GM23338 (cell line): ENCODE measurements at places on chromosomes 11 and 22.

DNA sequence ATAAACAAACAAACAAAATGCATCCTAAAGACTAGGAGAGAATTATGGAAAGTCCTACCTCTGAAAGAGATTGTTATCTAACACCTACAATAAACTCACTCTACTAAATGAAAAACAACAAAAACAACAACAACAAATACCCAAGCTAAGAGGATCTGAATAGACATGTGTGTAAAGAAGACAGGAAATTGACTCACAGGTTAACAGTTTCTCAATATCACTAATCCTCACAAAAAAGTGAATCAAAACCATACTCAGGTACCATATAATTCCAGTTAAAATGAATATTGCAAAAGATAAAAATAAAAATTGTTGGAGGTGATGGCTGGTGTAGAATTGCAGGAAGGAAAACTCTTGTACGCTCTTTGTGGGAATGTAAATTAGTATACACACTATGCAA, 110.4 kb upstream of the TOP3B start:
- DNase-seq, result no peak

GRCh38 chr11:23509023-23509422, 648.7 kb upstream of the CCDC179 start:
- DNase-seq, result no peak

GRCh38 chr22:41598891-41599635, 9.4 kb upstream of the PMM1 start:
- DNase-seq, result no peak

- DNase-seq, result no peak
Observed at GRCh38 chr22:24969560-24970301, 17.2 kb downstream of the KIAA1671 start.

GRCh38 chr11:109132539-109132938, 289.5 kb upstream of the C11orf87 start:
- DNase-seq, result peak; percentile 55

- DNase-seq, result no peak
Observed at GRCh38 chr22:20392983-20393704, 807 bp upstream of the ZNF74 start.

- DNase-seq, result no peak
Observed at GRCh38 chr11:30810116-30810515, 224.0 kb upstream of the MPPED2 start.

DNA sequence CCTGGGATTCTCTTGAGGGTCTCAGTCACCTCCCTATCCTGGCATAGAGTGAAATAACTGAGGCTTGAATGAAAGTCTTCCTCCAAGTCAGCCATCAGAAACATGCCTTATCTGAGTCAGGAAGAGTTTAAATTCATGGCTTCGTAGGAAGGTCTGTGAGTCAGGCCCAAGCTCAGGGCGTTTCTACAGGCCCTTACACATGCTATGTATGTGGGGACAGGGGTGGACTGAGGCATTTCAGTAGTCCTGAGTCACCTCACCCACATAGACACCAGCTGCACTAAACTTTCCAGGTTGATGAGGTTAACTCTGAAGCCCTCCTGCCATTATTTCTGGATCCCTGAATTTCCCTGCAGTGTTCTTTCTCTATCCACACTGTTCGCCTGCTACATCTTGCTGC, 134.6 kb upstream of the RCN1 start:
- DNase-seq, result no peak

GRCh38 chr11:102564110-102564509, 33.6 kb upstream of the MMP7 start:
- DNase-seq, result no peak

GRCh38 chr11:6402561-6402981, 12.3 kb downstream of the SMPD1 start:
- DNase-seq, result no peak

DNA sequence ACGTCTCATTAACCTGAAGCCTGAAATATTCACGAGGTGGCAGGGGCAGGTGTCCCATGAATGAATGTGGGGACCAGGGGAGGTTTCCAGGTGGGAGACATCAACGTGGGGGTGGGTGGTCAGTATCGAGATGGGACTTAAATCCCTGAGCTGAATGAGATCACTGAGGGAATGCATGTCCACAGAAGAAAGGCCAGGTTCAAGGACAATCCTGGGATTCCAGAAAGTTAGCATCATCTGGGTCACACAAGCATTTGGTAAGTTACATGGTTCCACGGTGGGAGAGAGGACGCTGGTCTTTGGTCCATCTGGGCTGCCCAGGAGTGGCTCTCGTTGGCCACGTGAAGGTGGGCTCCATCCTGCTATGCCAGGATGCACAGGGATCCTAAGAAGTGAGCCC, 22.7 kb upstream of the CCND1 start:
- DNase-seq, result no peak

DNA sequence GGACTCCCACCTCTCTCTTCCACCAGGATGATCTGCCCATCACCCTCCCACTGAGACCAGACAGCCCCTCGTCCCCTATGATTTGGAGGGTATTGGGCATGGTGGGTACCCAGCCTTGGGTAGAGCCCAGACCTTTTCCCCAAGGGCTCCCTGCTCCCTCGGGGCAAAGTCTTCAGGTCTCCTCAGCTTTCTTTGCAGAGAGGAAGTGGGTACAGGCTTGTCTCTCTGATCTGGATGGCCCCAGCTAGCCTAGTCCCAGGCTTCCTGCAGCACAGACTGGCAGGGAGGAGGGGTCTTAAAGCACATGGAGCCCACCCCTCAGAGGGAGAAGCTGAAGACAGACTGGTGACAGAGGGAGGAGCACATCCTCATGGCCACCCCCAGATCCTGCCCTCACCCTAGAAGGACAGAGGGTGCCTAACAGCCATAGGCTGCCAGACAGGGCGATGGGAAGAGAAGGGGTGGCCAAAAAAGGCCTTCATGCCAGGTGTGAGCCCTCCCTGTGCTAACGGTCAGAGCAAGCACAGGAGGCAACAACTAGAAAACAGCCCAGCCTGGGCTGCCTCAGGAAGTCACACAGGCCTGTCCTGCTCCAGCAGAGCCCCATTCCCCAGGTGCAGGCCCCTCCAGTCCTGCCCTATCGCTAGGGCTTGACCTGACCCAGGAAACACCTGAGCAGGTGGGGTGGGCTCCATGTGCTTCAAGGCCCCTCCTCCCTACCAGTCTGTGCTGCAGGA, 30.4 kb downstream of the SLC22A12 start:
- DNase-seq, result no peak

GRCh38 chr11:91966368-91966767, 258.2 kb upstream of the FAT3 start:
- no peak for DNase-seq

DNA sequence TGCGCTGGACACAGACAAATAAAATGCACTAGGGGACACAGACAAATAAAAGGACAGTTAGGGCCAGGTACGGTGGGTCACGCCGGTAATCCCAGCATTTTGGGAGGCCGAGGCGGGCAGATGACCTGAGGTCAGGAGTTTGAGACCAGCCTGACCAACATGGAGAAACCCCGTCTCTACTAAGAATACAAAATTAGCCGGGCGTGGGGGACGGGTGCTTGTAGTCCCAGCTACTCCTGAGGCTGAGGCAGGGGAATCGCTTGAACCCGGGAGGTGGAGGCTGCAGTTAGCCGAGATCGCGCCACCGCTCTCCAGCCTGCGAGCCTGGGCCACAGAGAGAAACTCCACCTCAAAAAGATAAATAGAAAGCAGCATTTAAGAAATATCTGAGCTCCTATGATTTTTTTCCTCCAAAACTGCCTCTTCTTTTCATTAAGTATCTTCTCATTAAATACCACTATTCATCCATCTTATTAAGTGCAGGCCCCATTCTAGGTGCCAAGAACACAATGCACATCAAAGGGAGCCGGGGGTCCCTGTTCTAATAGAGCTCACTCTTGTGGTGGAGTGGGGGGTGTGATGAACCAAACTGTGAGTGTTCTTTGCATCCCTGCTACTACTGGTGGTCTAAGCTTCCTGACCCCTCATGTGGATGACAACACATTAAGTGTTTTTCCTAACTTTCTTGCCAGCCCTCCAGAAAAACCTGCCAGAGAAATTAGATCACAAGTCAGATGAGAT, 766 bp upstream of the ZNHIT2 start:
- DNase-seq, result no peak

GRCh38 chr11:124586238-124586860, 16.6 kb downstream of the OR8A1 start:
- DNase-seq, result peak; percentile 76

GRCh38 chr22:17272511-17272991, 53.3 kb upstream of the ADA2 start:
- DNase-seq, result peak; percentile 87

- DNase-seq, result no peak
Observed at GRCh38 chr11:15775015-15775541, 581.3 kb downstream of the SOX6 start.
